ENCODE measurements at places on chromosomes 1 and 21.

DNA sequence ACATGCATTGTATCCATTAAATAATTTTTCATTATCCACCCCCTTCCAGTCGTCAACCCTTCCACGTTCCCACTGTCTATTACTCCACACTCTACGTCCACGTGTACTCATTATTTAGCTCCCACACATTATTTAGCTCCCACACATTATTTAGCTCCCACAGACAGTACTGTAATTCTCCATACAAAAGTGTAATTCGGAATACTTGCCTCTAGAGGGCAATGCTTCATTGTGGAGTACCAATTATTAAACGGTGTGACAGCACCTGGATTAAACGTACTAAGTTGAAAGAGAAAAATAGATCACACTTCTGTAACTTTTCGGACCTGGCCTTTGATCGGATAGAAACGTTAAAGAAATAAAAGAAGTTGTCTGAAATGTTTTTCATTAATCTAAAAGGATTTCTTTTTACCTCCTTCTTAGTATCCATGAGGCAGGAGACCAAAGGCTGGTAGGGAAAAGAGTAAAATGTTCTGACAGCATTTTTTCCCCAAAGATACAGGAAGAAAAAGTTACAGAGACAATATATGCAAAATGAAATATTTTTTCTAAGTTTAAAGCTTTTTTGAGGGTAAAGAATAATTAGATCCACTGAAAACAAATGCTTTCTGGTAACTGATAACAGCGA lies 99.2 kb downstream of the LHX8 start:
- no peak for DNase-seq

GRCh38 chr1:218742467-218743262 lies 397.5 kb downstream of the TGFB2 start:
- DNase-seq, result no peak

DNA sequence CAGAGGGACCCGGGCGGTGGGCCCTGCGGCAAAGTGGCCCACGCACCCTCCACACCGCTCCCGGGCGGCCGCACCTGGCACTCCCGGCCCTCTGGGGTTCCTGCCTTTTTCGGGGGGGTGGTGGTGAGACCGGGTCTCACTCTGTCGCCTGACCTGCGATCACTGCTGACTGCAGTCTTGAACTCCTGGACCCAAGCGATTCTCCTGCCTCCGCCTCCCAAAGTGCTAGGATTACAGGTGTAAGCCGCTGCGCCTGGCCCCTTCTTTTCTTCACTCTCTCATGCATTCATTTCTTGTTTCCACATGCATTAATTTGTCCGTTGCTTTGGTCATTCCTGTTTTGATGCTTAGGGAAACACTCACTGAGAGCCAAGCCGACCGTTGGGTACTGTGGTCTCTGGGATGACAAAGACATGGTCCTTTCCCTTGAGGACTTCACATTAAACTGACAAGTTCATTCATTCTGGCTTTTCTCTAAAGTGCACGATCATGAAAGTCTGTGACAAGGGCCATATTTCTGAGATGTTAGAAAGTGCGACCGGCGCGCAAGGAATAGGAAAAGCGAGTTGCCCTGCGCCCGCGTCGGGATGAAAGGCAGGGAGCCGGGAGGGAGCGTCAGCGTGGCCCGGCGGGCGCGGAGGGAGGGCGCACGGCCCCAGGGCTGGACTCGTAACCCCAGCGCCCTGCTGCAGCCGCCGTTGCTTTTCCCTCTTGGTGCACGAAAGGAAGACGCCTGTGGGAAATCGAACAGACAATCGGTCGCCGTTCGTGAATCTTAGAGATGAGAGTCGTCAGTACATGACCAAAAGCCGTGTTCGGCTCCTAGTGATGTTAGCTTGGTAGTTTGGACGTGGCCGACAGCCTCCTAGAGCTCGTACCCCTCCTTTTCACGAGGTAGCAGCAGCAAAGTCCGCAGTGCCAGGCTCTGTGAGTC lies 1.0 kb upstream of the MCOLN2 start:
- no peak for DNase-seq

DNA sequence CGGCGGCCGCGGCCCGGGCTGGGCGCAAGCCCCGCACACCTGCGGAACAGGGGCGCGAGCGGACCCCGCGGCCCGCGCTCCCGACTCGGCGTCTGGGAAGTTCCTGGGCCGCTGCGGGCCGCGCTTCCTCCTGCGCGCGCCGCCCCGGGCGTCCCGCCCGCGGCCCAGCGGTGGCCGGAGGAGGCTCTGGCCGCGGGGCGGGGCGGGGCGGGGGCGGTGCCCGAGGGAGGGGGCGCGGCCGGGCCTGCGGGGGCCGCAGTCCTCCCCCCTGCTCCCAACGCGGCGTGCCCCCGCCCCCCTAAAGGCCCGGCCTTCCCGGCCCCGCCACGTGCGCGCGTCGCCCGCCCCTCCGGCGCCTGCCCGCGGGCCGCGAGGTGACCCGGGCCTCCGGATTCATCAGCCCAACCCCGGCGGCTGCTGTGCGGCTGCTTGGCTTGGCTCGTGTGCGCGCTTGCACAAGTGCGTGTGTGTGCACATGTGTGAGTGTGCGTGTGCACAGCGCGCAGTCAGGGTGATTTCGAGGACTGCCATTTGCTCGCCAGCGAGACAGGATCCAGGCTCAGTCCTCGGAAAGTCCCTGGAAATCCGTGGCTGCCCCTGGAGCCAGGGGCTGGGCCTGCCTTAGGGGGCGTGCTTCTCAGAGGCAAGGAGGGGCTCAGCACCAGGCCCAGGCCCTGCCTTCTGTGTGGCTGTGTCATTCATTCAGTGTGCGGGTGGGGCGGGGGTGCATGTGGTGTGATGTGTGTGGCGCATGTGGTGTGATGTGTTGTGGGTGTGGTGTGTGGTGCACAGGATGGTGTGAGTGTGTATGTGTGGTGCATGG lies at the start of gene C2CD2:
C2CD2 (minus strand) TSS at position 188 of the 823 bp plus-strand sequence. CDS start 370 bp downstream, outside the sequence.
- DNase-seq, result no peak

- no peak for DNase-seq
These were observed 11.7 kb upstream of the PTP4A2 start for GRCh38 chr1:31949862-31950261.

GRCh38 chr1:86447198-86447790 lies 21.4 kb upstream of the CLCA1 start:
- DNase-seq, result no peak

All from activated CD4-positive, alpha-beta T cell treated with anti-CD3 and anti-CD28 coated beads for 4 hours (primary cell).